ENCODE measurements at places on chromosomes 16 and 17. TPM values are rescaled to one million over a fixed set of nuclear protein-coding genes. Genes with fewer than 3 reads are reported as not detected.

CCL5 gene
- 825 TPM for total RNA-seq

GRCh38 chr16:69367980-69368379, 16.4 kb upstream of the TMED6 start:
- no peak overlapping the region for H3K27ac ChIP-seq
- no peaks in the 10 kb centered on the region for H3K4me1 ChIP-seq
- DNase-seq = no peak
- no peak overlapping the region for H3K4me3 ChIP-seq
- H3K27me3 ChIP-seq = no peaks in the 10 kb centered on the region
- H3K36me3 ChIP-seq = peaks cover 58% of the 10 kb centered on the region

RAB26 gene
- total RNA-seq = not detected

DNA sequence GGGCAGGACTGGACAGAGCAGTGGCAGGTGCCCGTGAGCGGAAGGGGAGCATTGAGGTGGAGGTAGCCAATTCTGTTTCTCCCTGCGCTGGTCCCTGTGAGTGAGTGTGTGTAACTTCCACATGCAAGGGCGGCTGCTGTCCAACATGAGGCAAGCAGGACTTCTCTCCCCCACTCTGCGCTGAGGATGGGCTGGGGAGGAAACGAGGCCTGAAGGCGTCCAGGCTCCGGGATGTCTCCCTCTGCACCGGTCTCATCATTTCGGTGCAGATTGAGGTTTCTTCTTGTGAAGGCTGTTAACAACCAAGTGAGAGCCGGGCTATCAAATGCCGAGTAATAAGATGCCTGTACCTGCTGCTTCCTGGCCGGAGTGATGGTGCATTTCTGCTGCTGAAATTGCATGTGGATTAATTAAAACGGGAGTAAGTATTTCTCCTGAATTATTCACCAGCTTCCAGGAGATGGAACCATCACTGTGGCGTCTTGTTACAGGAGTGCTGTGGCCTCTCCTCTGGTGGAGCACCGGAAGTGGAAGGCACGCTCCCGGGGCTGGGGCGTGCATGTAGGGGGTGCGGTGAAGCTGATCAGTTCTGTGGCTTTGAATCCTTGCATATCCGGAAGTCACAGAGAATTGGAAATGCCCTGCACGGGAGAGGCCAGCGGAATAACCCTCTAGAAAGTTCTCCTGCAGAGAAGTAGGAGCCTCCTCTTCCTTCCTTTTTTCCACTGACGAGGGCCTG, 41.7 kb upstream of the MGAT5B start:
- H3K27me3 ChIP-seq = no peaks in the 10 kb centered on the region
- H3K36me3 ChIP-seq = no peaks in the 10 kb centered on the region
- no peak for DNase-seq
- H3K27ac ChIP-seq = no peak overlapping the region
- H3K4me3 ChIP-seq = no peak overlapping the region

CLEC18A gene
- total RNA-seq = 2.7 TPM
